ENCODE measurements at places on chromosomes 4 and X.

- no peak for DNase-seq
Measured at GRCh38 chrX:69951753-69952152, 98.0 kb downstream of the AWAT2 start.

GRCh38 chr4:89797117-89797516 lies 39.8 kb downstream of the SNCA start:
- DNase-seq = no peak

DNA sequence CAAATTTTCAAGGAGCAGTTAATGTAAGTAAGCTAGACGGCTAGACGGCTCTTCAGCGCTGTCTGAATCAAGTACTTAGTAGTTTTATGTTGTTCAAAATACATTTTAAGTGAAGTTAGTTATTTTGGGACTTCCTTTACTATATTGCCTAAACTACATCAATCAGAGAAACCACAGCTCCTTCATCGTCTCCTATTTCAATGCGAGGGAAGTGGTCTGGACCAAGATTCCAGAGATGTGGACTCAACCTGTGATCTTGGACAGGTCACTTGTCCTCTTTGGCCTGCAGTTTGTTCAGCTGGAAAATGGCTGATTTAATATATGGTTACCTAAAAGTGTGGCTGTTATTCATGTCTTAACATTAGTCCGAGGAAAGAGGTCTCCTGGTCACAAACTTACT lies 10.6 kb downstream of the ING2 start:
- DNase-seq = no peak

DNA sequence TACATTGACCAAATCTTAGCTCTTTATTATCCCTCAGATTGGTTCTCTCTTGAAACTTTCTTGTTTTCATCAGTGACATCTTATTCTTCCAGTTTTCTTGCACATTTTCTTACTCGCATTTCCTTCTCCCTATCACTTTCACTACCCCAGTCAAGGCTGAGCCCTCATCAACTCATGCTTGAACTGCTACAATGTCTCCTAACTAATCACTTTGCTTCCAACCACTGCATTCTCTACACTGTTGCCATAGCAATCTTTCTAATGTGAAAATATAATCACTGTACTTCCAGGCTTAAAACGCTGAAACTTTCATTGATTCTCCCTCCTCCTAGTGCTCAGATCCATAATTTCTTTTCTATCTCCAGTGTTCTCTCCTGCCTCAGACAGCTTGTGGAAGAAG lies 22.2 kb upstream of the LPAR4 start:
- DNase-seq = no peak

- DNase-seq = no peak
Measured at GRCh38 chrX:97527725-97528124, 644.0 kb downstream of the RPA4 start.

GRCh38 chrX:14902537-14902936 lies 29.3 kb downstream of the MOSPD2 start:
- DNase-seq = peak; percentile 9

DNA sequence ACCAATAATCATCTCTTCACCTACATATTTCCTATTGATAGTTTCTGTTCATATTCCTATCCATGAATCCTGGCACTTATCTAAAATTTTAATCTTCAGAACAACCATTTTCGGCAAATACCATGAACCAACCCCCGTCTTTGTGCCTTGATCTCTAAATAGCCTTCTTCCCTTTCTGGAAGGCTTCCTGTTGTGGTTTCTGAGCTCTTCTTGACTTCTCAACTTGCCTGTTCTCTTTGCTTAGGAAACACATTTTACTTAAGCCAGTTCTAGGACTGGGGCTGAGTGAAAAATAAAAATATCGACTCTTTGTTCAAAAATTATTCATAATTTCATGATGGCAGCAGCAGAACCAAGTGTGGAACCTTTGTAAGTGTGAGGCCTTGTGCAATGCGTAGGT lies 882.4 kb downstream of the C4orf33 start:
- DNase-seq = no peak
